ENCODE measurements at places on chromosomes 13 and 19.

DNA sequence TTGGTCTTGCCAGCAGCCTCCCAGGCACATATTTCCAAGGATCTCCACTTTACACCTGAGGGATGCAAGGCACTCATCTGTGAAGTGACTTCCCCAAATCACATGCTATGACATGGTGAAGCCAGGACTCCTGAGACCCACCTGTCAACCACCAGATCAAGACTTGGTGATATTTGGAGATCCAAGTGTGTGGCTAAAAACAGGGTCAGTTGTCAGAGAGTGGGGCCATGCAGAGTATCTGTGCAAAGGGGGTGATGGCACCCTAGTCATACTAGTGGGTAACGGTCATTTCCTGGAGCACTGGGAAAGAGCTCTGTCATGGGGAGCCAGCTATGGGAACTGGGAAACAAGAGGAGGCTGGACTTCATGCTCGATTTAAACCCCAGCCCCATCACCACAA, 218.4 kb upstream of the IRS2 start:
- DNase-seq, result no peak

GRCh38 chr19:29389495-29389894, 136.3 kb upstream of the VSTM2B start:
- DNase-seq, result peak; percentile 8

GRCh38 chr13:36857253-36857652, 38.2 kb downstream of the RFXAP start:
- no peak for DNase-seq

DNA sequence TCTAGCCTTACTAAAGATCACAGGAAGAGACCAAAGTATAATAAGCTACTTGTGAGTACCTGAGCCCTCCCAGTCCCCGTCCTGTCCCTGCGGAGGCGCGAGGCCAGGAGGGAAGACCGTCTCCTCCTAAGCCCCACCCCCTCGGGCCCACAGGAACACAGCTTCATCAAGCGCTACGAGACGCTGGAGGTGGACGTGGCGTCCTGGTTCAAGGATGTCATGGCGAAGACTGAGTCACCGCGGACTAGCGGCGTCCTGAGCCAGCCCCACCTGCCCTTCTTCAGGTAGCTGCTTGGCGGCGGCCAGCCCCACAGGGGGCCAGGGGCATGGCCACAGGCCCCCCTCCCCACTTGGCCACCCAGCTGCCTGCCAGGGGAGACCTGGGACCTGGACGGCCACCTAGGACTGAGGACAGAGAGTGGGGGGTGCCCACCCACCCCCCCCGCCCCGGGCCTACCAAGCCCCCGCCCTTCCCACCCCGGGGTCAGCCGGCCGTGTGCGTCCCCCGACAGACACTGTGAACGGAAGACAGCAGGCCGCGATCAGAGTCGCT, 2.4 kb upstream of the TGFBR3L start:
- no peak for DNase-seq

GRCh38 chr19:58291943-58292342, 13.2 kb downstream of the ZNF8 start:
- DNase-seq, result no peak

- DNase-seq, result no peak
Measured at GRCh38 chr13:90884066-90884465, 463.4 kb upstream of the MIR17HG start.

- DNase-seq, result no peak
Measured at GRCh38 chr19:6521718-6522646, 8.8 kb upstream of the TNFSF9 start.

DNA sequence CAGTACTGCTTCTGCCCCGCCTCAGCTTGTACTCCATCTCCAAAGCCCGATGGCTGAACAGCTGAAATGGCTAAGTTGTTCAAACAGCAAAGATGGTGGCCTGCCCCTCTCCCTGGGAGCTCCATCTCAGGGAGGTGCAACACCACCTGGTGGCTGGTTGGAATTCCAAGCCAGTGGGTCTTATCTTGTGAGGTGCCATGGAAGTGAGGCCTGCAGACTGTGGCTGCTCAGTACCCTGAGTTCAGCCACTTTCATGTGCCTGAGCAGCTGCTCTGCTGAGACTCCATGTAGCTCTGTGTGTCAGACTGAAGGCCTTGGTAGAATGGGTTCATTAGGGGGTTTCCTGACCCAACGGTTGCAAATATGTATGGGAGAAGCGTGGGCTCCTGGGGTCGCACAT, 67.3 kb upstream of the SPRY2 start:
- no peak for DNase-seq

DNA sequence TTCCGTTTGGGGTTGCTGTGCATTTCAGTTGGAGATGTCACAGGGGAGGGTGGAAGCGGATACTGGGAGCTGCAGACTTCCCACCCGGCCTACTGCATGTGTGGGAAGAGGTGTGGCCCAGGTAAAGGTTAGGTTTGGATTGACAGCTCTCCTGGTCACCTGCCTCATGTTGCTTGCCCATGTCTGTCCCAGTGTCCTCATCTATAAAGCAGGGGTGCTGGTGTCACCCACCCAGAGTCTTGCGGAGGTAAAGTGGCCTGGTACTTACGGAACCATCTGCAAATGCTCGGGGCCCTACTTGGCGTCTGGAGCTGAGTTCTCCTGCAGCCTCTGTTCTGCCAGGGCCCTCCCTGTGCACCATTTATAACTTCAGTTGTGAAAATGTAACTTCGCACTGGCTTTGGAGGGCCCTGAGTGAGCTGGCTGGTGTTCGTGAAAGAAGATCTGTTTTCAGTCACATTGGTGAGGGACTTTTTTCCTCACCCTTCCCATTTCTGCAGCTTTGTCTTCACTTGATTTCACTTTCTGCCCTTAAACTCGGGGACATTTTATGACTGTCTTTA, 65.1 kb upstream of the TEX29 start:
- DNase-seq, result no peak

DNA sequence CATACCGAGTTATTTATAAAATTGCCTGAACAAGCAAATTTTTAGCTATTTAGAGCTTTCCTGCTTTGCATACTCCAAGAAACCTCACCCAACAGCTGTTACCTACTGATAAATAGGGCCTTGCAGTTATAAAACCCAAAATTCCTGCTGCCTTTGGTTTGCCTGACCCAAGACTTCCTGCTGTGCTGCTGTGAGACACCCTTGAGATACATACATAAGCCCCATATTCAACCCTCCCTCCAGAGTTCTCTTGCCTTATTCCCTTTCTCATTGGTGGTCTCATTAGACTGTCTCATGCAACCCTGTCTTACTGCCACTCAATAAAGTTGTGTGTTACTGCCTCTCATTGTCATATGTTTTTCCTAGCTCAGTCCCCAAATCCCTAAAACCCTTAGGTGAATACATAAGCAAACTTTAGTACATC, 677.6 kb downstream of the UQCRFS1 start:
- no peak for DNase-seq

DNA sequence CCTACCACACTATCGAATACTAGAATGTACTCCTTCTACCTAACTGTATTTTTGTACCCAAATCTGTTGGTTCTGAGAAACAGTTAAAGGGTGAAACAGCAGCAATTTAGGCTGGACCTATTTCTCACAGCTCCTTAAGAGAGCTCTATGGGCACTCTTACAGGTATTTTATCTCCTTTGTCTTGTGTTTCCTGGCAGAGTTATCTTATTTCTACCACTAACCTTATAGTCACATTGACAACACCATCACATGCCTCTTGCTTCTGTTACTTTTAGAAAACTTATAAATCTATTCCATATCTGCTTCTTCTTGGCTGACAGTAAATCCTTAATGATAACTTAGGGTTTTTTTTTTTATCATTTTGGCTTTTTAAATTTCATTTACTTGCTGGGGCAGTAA, 130.7 kb downstream of the MYO16 start:
- DNase-seq, result no peak

- DNase-seq, result no peak
Measured at GRCh38 chr19:30169196-30169900, 202.8 kb upstream of the ZNF536 start.

GRCh38 chr19:39994361-39994760, 2.5 kb upstream of the ZNF546 start:
- no peak for DNase-seq

DNA sequence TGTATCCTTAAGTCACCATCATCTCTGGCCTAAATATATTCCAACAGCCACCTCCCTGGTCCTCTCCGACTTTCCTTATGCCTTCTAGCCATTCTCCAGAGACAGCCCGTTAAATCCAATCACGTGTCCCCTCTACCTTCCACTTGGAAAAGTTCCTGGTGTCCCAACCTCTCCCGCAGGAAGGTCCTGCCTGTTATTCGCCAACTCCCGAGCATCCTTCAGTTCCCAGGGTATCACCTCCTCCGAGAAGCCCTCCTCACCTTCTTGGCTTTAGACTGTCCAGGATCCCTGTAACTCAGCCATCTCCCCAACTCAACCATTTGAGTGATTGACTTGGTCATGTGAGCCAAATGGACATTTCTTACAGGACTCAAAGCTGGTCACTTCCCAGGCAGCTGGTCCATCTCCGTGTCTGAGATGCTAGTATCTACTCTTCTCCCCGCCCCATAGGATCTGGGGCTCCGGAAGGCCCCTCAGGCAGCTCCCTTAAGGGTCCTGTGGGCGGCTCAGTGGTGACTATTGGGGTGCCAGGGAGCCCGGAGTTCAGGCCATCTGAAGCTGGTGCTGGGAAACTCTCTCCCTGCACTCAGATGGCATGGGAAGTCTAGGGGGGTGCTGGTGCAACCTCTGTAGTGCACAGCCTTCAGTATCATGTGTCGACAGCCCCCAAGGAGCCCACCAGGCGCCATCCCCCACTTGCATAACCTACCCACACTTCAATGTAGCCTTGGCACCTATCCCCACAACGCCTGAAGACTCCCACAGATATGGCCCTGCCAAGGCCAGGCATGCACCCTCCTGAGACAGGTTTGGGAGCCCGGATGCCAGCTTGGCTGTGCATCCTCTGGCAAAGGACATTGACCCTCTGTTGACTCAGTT, 27.9 kb upstream of the NANOS3 start:
- DNase-seq, result no peak

DNA sequence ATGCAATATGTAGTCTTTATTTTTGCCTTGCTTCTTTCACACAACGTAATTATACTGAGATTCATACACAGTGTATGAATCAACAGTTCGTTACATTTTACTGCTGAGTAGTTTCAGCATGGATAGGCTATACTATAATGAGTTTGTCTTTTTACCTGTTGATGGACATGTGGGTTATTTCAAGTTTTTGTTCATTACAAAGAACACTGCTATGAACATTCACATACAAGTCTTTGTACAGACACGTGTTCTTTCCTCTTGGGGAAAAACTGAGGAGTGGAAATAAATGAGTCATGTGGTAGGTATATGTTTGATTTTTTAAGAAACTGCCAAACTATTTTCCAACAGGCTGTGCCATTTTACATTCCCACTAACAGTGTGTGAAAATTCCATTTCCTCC, 35.1 kb downstream of the ENOX1 start:
- no peak for DNase-seq

DNA sequence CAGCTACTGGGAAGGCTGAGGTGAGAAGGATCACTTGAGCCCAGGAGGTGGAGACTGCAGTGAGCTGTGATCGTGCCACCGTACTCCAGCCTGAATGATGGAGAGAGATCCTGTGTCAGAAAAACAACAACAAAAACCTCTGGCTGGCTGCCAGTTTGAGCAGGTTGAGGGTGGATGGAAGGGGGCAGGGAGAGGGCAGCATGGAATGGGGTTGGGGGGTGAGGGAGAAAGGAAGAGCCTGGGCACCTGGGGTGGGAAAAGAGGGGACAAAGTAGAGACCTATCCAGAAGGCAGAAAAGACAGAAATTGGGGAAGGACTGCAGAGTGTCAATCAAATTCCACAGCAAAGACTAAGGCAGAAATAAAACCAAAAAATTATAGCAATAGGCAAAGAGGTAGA, 4.7 kb downstream of the SLC1A5 start:
- DNase-seq, result peak; percentile 56

DNA sequence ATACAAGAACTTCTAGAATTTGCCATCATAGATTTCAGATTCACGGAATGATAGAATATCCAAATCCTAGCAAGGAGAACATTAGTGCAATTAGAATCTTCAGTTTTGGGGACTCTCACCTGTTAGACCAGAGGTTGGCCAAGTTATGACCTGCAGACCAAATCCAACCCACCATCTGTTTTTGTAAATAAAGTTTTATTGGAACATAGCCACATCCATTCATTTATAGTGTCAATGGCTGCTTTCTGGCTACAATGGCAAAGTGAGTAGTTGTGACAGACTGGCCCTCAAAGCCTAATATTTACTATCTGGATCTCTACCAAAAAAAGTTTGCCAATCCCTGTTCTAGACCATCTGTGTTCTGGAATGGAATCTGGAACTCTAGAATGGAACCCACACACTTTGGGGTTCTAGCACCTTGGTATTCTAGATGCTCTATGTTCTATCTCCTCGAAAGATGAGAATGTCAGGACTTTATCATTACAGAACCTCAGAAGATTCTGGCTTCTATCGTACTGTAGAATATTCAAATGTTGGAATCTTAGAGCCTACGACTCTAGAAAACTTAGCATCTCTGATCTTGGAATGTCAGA, 2.5 kb downstream of the KPTN start:
- DNase-seq, result no peak

GRCh38 chr13:103291798-103292572, 225.8 kb upstream of the SLC10A2 start:
- DNase-seq, result no peak

DNA sequence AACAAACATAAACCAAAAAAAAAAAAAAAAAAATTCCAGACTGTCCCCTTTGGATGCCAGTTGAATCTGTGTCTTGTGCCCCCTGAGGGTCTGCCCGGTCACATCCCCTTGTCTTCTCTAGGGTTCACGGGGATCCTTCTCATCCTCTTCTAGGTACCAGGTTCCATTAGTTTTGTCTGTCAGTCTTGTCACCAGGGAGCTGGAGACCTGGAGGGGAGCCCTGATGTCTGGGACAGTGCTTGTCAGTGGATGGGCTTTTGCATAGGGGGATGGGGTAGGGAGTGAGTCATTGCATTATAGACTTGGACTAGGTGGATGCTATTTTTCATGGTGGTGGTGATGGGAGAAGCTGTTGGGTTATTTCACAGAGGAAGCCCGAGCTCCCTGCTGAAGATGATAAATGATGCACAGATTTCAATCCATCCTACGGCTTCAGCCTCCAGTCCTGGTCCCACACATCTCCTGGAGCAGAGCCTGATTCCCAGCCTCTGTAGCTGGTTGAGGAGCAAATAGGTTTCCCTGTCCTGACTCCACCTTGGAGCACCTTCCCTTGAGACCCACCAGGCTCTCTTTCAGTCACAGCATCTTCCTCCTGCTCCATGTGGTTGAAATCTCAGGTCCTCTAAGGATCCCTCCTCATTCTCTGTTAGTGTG, 26.0 kb downstream of the WTIP start:
- DNase-seq, result no peak
